ENCODE measurements at places on chromosomes 4 and X.

DNA sequence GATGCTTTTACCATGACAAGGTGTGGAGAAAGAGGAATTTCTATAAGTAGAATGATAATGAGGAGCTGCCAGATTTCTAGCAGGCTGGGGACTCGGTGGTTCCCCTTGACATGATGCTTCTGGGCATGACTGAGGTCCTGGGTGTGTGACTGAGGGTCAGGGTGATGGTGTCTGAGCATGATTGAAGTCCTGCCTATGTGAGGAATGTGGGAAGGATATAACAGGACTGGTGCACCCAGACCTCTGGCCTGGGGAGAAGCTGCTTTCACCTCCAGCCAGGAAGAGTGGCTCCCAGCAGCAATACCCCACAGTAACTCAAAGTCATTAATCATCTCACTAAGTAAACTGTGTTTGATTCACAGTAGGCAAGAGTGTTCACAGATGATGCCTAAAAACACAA, 17.4 kb downstream of the SORBS2 start:
- no peak for DNase-seq

DNA sequence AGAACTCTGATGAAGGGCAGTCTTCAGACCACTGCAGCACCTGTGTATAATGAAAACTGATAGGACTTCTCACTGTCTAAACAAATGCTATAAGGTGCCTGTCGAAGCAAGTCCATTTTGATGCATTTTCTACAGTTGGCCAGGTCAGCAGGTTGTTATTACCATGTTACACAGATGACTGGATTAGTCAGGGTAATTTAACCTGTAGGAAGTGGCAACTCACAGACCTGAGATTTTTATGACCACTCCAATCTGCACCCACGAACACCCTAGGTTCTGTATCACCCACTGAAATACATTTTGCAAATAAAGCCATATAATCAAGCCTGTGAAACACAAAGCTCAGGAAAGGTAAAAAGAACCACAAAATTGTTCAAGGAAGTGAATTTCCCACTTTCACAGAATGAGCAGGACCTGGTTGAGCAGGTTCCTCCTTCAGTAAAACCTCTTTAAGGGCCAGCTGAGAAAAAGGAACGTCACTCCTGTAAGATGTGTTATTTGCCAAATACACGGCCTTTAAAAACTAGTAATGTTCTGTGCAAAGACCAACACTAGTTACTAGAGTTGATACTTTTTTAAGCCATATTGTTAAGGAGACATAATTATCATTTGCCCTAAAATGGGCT, 12.7 kb downstream of the MAML3 start:
- DNase-seq = no peak

GRCh38 chr4:148061141-148061481, 329.2 kb downstream of the ARHGAP10 start:
- no peak for DNase-seq

- peak; percentile 60 for DNase-seq
These were observed 63.7 kb downstream of the ADAMTS3 start for GRCh38 chr4:72505314-72505744.
